Stimulated activated CD4-positive, alpha-beta T cell treated with anti-CD3 and anti-CD28 coated beads, TNF-alpha, amount 100 ng/mL, for 1 hour (primary cell): ENCODE measurements at places on chromosomes 6 and 20.

GRCh38 chr20:6698056-6698455, 69.4 kb upstream of the BMP2 start:
- no peak for DNase-seq

GRCh38 chr20:62656919-62657588, 14.8 kb downstream of the SLCO4A1 start:
- no peak for DNase-seq

GRCh38 chr6:149488815-149489214, 4.0 kb upstream of the ZC3H12D start:
- no peak for DNase-seq

DNA sequence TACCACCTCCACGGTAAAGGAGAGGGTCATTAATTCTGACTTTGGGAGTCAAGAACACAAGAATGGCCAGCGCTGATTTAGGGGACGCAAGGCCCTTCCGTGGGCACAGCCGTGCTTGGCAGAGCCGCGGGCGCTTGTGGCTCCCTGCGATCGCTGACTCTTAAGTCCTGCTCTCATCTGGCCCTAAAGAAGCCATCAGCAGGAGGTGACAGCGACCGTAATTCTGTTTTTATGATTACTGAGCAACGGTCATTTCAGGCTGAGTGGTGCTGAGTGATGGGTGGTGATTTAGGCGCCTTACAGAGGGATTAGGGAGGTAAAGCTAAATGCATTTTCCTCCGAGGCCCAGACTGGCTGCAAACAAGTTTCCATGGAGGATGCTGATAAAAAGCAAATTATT, 364.6 kb upstream of the SULF2 start:
- DNase-seq, result no peak

- DNase-seq, result no peak
These were observed at the start of gene SGK2 for GRCh38 chr20:43558412-43559146. Gene SGK2, plus strand, starts transcription at chr20:43559027. Its CDS starts 7,469 bp downstream, at chr20:43566496.

DNA sequence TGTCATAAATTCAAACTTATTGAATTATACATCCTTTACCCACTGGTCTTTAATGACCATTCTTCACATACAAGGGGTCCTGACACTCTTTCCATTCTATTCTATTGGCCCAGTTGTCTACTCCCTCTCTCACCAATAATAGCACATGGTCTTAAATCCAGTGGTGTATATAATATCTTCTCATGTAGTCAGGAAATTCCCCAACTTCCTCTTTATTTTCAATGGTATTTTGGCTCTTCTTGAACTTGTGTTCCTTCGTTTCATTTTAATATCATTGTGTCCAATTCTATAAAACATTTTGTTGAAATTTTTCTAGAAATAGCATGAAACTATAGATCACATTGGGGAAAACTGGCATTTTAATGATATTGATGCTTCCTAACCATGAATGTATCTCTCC, 36.8 kb downstream of the PSMB9 start:
- no peak for DNase-seq

- DNase-seq, result no peak
These were observed 1243.1 kb upstream of the ADGRB3 start for GRCh38 chr6:67391955-67392354.

GRCh38 chr6:150093397-150093796, 24.5 kb upstream of the ULBP3 start:
- no peak for DNase-seq

DNA sequence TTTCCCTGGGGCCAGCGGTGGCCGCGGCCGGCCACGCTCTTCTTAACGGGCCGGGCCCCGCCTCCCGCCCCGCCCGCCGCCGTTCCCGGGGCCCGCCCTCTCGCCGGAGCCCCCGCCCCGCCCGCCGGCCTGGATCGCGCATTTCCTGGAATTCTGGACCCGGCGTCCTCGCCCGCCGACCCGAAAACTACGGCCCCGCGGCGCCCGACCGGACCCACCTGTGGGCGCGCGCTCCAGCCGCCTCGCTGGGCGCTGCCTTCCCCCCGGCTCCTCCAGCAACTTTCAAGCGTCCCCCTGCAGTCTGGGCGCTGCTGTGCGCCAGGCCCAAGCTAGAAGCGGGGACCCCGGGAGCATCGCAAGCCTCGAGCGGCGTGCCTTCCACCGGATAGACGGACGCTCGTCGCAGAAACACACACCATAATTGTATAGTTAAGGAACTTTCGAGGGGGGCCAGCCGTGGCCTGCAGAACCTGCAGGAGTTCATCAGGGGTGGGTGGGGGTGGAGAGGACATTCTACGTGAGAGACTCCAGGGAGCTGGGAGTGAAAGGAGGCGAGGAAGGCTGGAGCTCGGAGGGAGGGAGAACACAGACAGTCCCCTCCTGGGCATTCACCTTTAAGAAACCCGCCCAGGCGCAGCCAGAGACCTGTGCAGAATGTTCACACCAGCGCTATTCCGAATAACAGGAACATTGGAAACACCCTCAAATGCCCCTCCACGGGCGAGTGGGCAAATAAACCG, at the start of gene ADA:
Gene ADA, minus strand, starts transcription at position 16 of the 740 bp plus-strand sequence. CDS start 92 bp downstream, outside the sequence.
- no peak for DNase-seq
